Ecto neural progenitor cell (in vitro differentiated cells): ENCODE measurements at places on chromosomes 1 and 21.

DNA sequence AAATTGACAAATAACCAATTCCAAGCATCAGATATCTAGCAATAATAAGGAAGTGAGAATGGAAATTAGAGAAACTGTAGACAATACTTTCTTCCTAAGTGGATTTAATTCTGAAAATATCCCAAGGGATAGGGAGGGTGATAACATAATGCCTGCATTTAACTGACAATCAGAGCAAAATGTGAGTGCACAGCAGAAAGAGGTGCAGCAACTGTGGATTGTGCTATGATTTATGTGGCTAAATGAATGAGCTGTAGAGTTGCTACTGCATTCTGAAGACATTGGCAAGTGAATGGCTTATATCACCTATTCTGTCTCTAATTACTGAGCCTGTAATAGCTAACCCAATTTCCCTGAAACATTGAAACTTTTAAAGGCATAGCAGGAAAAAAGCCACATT, 39.0 kb downstream of the OLFM3 start:
- no peak for DNase-seq

DNA sequence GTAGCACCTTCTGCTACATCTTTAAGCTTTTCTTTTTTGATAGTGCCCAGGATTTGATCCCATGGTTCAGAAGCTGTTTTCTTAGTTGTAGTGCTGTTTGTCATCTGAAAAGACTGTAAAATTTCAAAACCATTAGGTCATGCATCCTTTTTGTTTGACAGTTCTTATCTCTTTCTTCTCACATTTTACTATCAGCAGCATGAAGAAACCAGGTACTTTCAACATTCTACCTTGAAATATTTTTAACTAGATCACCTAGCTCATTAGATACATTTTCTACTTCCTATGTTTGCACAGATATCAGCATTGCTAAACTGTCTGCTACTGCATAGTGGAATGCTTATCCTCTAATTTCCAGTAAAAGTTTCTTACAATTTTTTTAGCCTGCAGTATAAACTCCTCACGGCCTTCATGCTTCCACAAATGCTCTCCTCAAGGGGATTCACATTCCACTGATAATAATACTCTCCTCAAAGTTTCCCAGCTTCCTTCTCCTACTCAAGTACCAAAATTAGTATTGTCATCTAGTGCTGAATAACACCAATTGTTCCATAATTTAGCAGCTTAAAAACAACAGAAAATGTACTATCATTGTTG, 243.9 kb upstream of the ZRANB2 start:
- DNase-seq, result no peak

DNA sequence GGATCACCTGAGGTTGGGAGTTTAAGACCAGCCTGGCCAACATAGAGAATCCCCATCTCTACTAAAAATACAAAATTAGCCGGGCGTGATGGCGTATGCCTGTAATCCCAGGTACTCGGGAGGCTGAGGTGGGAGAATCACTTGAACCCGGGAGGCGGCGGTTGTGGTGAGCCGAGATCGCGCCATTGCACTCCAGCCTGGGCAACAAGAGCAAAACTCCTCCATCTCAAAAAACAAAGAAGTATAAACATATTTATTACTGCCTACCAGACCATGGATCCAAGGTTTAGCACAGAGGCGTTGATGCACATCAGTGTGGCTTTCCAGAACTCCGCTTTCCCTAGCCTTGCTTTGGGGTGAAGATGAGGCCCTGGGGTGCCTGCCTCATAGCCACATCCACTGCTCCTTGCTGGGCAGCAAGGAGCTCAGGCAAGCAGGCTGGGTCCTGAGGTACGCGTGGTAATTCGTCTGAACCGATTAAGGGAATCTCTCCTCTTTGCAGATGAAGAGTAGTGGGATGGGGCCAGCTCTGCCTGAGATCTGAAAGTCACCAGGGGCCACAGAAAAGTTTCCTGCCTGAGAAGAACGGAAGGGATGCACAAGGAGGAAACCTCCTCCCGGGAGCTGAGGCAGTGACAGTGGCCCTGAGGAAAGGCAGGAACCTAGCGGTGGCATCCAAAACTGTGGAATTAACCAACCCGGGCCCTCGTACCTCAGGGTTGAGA, 52.3 kb upstream of the LBR start:
- no peak for DNase-seq

DNA sequence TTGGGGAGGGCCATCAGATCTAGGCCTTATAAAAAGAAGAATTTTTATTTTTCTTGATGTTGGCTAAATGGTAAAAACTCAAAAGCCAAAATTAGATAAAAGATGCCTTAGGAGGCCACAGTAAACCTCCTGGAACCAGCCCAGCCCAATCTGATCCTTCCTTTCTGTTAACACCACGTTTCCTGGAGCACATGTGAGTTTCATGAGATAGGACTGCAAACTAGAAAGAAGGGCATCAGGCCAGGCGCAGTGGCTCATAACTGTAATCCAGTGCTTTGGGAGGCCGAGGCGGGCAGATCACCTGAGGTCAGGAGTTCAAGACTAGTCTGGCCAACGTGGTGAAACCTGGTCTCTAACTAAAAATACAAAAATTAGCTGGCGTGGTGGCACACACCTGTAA, 6.7 kb downstream of the HSF2BP start:
- no peak for DNase-seq

DNA sequence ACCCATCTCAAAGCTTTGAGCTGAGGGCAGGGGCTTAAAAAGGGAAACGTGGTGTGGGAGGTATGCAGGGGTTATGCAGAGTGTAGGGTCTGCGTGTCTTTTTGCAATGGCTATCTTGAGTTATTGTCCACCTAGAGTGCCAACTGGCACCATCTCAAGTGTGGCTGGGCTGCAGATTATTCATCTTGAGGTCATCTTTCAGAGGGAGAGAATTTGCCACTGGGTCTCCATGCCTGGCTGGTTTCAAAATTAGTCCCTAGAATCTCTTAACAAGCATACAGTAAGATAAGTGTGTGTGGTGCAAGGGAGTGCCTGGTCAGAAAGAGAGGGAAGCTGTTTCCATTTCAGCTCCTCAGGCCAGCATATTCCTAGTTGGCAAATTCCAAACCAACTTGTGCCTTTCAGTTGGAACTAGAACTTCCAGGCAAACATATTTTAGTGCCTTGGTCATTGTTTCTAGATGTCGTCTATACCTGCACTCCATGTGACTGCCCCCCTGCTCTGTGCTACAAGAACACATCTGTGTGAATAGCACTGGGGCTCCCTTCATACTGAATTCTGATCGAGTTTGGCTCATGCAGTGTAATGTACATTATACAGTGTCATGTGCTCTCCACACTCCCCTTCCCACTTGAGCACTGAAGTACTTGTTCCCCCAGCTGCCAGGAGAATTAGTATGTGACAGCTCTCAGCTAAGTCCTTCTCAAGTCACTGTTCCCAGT, 5.0 kb upstream of the OR2T8 start:
- no peak for DNase-seq

DNA sequence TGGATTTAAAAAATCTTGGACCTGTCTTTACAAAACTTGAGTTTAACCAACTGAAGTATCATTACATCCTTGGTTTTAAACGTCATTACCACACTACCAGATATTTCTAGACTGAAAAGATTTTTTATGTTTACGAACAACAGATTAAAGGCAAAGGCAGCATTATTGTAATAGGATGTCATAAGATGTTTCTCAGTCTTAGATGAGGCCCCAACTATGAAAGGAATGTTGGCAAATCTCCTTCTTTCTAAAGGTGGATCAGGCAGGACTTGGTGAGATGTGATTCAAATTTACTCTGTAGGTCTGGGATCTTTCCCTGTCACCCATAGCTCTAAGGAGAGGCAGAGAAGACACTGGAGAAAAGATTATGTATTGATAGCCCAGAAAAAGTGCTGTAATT, 417.9 kb downstream of the PTBP2 start:
- no peak for DNase-seq

- DNase-seq, result no peak
These were observed 47.4 kb upstream of the OSBPL9 start for GRCh38 chr1:51569284-51570062.

DNA sequence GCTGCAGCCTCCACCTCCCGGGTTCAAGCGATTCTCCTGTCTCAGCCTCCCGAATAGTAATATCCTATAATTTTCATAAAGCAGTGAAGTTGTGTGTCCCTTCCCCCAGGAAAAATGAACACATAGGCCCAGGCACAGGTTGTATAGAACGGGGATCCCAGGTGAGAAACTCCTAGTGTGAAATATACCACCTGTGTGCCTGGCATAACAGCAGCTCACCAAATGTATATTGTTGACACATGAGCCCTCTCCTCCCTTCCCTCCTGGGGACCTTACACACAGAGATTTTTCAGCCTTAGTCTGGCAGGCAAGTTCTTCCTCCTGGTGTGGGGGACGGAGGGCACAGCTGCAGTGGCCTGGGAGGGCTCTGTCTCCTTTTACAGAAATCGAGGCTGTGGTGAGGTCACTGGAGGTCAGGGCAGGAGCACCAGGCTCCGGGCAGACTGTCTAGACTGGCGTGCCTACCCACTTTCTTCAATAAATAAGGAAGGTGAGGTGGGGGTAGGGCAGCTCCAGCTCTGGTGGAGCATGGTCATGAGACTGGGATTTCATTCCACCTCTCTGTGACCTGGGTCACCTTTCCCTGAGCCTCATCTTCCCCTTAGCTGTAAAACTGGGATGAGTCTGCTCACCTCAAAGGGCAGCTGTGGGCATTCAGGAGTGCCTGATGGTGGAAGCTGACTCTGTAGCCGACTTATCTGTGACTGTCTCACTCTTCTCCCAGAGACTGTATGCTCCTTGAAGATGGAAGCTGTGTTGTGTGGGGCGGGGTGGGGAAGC, 14.3 kb downstream of the RCC1 start:
- no peak for DNase-seq

GRCh38 chr1:67686267-67687197, 1.5 kb downstream of the GADD45A start:
- DNase-seq, result peak; percentile 81

DNA sequence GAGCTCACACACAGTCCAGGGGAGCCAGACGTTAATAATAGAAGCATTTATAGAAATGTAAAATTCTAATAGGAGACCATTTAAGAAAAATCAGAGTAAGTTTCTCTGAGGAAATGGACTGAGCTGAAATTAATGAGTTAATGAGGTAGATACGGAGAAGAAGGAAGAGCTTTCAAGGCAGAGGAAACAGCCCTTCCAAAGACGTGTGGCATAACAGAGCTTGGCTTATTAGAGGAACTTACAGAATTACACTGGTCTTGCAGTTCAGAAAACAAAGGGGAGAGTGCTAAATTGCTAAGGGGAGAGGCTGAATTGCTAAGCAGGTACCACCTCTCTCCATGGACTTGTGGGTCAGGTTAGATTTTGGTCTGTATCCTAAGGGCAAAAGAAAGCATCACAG, 8.2 kb upstream of the PIGK start:
- no peak for DNase-seq
